ENCODE measurements at places on chromosomes 11 and 22. TPM values are rescaled to one million over a fixed set of nuclear protein-coding genes. Genes with fewer than 3 reads are reported as not detected.

- H3K36me3 ChIP-seq, result no peaks in the 10 kb centered on the region
- H3K4me1 ChIP-seq, result peaks cover 77% of the 10 kb centered on the region
- H3K4me3 ChIP-seq, result peak overlapping the region; percentile 80
- peak overlapping the region; percentile 82 for H3K27ac ChIP-seq
- DNase-seq, result peak; percentile 68
Observed at GRCh38 chr22:19892257-19892879, 37.7 kb upstream of the GNB1L start.

DNA sequence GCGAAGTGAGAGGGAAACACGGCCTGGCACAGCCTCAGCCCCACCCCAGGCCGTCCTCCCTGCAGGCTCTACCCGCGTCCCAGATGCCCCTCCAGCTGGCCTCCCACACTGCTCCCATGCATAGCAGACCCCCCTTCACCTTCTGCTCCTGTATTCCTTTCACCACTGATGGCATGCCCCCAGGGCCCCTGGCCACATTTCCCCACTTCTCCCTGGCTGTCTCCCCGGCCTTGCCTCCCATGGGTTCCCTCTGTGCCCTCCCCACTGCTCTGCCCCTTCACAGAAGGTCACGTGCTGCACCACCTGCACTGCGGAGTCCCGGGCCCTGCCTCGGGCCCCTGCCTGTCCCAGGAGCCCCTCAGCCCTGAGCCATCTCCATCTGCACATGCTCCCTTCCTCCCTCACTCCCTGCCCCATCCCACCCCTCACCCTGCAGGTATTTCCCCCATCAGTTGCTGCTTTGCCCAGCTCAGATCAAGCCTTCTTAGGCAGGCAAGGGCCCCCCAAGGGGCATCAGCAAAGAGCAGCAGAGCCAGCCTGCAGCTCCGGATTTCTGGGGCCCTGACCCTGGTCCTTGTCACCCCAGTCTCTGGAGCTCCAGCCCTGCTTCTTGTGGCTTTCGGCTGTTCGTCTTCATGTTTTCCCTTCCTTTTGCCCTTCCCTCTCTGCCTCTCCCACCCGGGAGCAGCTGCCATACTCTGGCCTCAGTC, 46.4 kb downstream of the GAB4 start:
- no peak for DNase-seq
- H3K27ac ChIP-seq, result no peak overlapping the region
- H3K27me3 ChIP-seq, result no peaks in the 10 kb centered on the region
- H3K4me3 ChIP-seq, result no peak overlapping the region
- no peaks in the 10 kb centered on the region for H3K4me1 ChIP-seq

DNA sequence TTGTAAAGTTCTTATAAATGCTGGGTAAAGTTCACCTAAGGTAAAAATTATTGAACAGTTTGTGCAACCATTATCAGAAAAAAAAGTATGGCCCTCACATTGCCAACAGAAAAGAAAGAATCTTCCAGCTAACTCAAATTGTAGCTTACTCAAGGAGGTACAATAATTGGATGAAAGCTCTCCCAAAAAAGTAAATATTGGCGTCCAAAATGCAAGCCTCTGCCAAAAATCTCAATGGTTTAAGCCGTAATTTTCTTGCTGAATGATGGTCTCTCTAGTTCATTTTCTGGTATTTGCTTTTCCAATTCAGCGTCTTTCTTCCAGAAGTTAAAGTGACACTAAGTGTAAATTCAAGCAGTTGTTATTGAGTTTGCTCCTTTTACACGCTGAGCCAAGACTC, 727.3 kb downstream of the LRRC4C start:
- H3K27me3 ChIP-seq, result no peaks in the 10 kb centered on the region
- H3K4me3 ChIP-seq, result no peak overlapping the region
- no peak overlapping the region for H3K27ac ChIP-seq

GRCh38 chr11:119028346-119029068, 2.2 kb downstream of the SLC37A4 start:
- peak overlapping the region; percentile 9 for H3K27ac ChIP-seq
- peaks cover 43% of the 10 kb centered on the region for H3K4me1 ChIP-seq
- H3K36me3 ChIP-seq, result peaks cover 10% of the 10 kb centered on the region
- H3K27me3 ChIP-seq, result no peaks in the 10 kb centered on the region
- no peak for DNase-seq
- peak overlapping the region; percentile 83 for H3K4me3 ChIP-seq

- DNase-seq, result peak; percentile 39
- H3K27ac ChIP-seq, result no peak overlapping the region
- H3K36me3 ChIP-seq, result peaks cover 5% of the 10 kb centered on the region
- H3K4me1 ChIP-seq, result no peaks in the 10 kb centered on the region
- no peaks in the 10 kb centered on the region for H3K27me3 ChIP-seq
Observed at GRCh38 chr11:60887556-60887955, 18.8 kb downstream of the PRPF19 start.

SLC43A3 gene
- total RNA-seq, result 169 TPM

TRIM44 gene
- total RNA-seq, result 45.8 TPM

- peaks cover 12% of the 10 kb centered on the region for H3K27me3 ChIP-seq
- no peaks in the 10 kb centered on the region for H3K36me3 ChIP-seq
- no peak overlapping the region for H3K27ac ChIP-seq
- peaks cover 8% of the 10 kb centered on the region for H3K4me1 ChIP-seq
Observed at GRCh38 chr22:22203048-22203971, 41.3 kb upstream of the VPREB1 start.
